Tracheal epithelial cell (primary cell): ENCODE measurements at places on chromosomes 16 and 17. TPM values are rescaled to one million over a fixed set of nuclear protein-coding genes. Genes with fewer than 3 reads are reported as not detected.

Gene WNK4
- 0.96 TPM in 1 of 2 replicates, not detected in the other for total RNA-seq

Gene UNKL
- 2.3 and 4.1 TPM in 2 replicates for total RNA-seq

Gene NPB
- 1.9 and 2.6 TPM in 2 replicates for total RNA-seq

Gene CRYBA1
- not detected in 2 replicates for total RNA-seq

Gene TMEM220
- 0.96 and 2.8 TPM in 2 replicates for total RNA-seq

Gene KRT32
- not detected in 2 replicates for total RNA-seq

Gene PLCG2
- total RNA-seq, result 1.9 and 2.1 TPM in 2 replicates

Gene CCL18
- not detected in 2 replicates for total RNA-seq
